ENCODE measurements at places on chromosomes 1 and 21. TPM values are rescaled to one million over a fixed set of nuclear protein-coding genes. Genes with fewer than 3 reads are reported as not detected.

Gene MPL
- total RNA-seq = not detected

Gene CYP4Z1
- not detected for total RNA-seq

DNA sequence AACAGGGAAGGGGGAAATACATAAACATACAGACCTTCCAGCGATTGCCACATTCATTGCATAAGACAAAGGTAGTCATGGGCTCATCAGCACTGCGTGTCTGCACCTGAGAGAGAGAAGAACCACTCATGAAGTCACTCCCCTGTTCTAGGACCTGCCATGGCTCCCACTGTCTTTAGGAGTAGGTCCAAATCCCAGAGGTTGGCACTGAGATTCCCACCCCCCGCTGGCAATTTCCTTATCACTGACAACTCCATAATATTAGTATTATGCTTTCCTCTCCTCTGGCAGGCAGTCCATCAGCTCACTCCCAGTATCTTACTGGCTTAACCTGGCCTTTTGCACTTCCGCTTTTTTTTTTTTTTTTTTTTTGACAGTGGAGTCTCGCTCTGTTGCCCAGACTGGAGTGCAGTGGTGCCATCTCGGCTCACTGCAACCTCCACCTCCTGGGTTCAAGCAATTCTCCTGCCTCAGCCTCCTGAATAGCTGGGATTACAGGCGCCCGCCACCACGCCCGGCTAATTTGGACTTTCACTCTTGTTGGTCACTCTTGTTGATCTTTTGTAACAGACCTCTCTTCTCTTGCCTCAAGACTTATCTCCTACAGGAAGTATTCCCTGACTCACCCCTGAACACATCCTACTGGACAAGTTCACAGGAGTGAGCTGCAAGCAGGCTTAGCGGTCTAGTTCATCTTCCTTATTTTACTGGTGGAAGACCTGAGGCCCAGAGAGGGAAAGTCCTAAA, 14.8 kb upstream of the ZNF436 start:
- H3K27me3 ChIP-seq = no peaks in the 10 kb centered on the region
- no peak overlapping the region for H3K4me3 ChIP-seq
- H3K4me1 ChIP-seq = no peaks in the 10 kb centered on the region
- H3K36me3 ChIP-seq = no peaks in the 10 kb centered on the region
- DNase-seq = no peak

GRCh38 chr1:219568733-219569132, 44.2 kb downstream of the ZC3H11B start:
- no peaks in the 10 kb centered on the region for H3K27me3 ChIP-seq
- H3K36me3 ChIP-seq = no peaks in the 10 kb centered on the region
- no peak overlapping the region for H3K4me3 ChIP-seq
- DNase-seq = no peak
- H3K27ac ChIP-seq = no peak overlapping the region

Gene S100A7A
- not detected for total RNA-seq

DNA sequence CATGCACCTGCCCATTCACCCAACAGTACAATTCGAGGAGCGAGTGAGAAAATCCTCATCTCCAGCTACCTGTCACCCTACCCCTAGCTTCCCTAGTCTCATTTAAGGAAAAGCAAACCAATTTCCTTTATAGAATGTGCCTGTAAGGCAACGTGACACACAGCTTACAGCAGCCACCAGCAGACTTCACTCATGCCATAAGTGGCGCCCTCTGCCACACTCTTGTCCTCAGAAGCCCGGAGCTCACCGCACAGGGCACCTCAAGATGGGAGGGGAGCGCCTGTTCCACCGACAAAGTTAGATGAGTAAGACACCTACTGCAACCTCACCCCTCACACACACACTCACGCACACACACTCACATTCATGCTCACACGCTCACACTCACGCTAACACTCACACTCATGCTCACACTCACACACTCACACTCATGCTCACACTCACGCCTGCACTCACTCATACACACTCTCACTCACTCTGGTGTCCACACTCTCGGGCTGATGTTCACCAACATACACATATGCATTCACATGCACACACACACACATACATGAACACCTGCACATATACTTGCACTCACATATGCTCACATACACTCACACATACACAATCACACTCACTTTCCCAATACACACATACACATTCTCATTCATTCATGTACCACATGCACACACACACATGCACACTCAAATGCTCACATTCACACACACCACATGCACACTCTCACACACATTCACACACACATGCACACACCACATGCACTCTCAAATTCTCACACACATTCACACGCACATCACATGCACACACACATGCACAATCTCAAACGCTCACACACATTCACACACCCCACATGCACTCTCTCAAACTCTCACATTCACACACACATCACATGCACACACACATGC, 170.7 kb downstream of the PSMG1 start:
- H3K36me3 ChIP-seq = no peaks in the 10 kb centered on the region
- H3K4me3 ChIP-seq = no peak overlapping the region
- peaks cover 1% of the 10 kb centered on the region for H3K27me3 ChIP-seq
- no peak overlapping the region for H3K27ac ChIP-seq

Gene FHAD1
- not detected for total RNA-seq

DNA sequence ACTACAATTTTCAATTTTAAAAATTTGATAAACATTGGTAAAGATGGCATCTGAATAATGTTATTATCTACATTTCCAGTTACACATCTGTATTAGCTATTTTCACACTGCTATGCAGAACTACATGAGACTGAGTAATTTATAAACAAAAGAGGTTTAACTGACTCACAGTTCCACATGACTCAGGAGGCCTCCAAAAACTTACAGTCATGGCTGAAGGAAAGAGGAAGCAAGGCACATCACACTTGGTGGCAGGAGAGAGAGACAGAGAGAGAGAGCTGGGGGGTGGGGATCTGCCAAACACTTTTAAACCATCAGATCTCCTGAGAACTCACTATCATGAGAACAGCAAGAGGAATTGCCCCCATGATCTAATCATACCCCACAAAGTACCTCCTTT, 850.0 kb downstream of the LTN1 start:
- no peak overlapping the region for H3K4me3 ChIP-seq
- no peak for DNase-seq
- no peaks in the 10 kb centered on the region for H3K27me3 ChIP-seq

Gene SLC30A1
- total RNA-seq = 9.3 TPM

DNA sequence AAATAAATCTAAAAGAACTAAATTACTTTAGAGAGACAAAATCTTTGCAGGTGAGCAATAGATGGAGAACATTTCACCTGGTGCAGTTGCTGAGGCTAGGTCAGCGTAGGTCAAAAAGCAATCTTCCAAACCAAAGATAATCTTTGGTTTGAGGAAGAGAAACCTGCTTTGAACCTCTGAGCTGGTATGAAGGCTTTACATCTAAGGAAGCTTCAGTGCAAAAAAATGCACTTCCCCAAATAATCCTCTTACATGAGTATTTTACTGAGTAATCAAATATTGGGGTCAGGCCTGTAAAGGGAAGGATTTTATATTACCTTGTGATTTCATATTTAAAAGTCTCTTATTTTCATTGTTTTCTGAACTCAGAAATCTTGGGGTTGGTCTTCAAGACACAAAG, 223.6 kb downstream of the SRGAP2C start:
- no peaks in the 10 kb centered on the region for H3K27me3 ChIP-seq
- H3K4me1 ChIP-seq = no peaks in the 10 kb centered on the region
- peaks cover 1% of the 10 kb centered on the region for H3K36me3 ChIP-seq
- H3K27ac ChIP-seq = no peak overlapping the region

- peaks cover 60% of the 10 kb centered on the region for H3K4me1 ChIP-seq
- H3K36me3 ChIP-seq = peaks cover 83% of the 10 kb centered on the region
- DNase-seq = no peak
- no peak overlapping the region for H3K4me3 ChIP-seq
Measured at GRCh38 chr1:221723848-221724236, 18.0 kb downstream of the DUSP10 start.

Gene MYCL
- 0.12 TPM for total RNA-seq

DNA sequence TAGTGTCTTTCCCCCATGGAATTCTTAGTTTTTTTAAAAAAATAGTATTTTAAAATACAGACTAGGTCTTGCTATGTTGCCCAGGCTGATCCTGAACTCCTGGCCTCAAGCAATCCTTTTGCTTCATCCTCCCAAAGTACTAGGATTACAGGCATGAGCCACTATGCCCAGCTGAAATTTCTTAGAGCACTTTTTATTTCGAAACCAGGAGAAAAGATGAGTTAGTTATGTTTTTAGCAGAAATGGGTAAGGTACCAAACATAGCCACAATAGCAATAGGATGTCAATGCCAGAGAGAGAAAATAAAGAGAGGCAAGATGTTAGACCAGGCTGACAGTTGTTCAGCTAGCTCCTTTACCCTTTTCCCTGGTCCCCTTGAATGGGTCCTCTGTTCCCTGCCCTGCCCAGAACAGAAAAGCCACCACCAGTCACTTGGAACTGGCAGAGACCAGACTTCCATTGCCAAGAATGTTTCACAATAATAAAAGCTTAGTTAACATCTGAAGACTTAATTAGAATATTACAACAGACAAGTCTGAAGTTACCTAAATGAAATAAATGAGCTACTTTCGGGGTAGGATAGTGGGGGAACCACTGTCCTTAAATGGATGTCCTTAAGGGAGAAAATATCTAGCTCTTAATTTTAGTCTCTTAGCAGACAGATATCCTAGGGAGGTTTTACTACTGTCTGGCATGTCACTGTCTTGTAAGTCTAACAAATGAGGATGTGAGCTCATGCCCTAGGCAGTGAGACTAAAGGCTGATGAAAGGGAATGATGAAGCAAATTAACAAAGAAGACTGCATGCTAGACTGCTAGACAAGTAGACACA, 54.3 kb downstream of the ABL2 start:
- H3K27me3 ChIP-seq = no peaks in the 10 kb centered on the region
- no peak for DNase-seq
- H3K36me3 ChIP-seq = no peaks in the 10 kb centered on the region
- no peaks in the 10 kb centered on the region for H3K4me1 ChIP-seq
